ENCODE measurements at places on chromosomes 13 and 19.

GRCh38 chr13:112887151-112887550 lies 81.9 kb upstream of the MCF2L start:
- no peak for DNase-seq

DNA sequence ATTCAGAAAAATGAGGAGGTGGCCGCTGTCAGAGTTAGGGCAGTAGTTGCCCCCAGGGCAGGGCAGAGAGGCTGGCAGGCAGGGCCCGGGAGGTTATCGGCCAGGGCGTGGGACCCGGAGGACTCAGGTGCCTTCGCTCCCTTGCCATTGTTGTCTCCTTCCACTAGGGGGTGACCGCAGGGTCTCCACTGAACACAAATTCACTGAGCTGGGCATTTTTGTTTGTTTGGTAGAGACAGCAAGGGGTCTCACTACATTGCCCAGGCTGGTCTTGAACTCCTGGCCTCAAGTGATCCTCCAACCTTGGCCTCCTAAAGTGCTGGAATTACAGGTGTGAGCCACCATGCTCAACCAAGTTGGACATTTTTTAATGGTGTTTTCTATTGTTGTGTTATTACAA lies 25.1 kb downstream of the CARS2 start:
- DNase-seq = no peak

DNA sequence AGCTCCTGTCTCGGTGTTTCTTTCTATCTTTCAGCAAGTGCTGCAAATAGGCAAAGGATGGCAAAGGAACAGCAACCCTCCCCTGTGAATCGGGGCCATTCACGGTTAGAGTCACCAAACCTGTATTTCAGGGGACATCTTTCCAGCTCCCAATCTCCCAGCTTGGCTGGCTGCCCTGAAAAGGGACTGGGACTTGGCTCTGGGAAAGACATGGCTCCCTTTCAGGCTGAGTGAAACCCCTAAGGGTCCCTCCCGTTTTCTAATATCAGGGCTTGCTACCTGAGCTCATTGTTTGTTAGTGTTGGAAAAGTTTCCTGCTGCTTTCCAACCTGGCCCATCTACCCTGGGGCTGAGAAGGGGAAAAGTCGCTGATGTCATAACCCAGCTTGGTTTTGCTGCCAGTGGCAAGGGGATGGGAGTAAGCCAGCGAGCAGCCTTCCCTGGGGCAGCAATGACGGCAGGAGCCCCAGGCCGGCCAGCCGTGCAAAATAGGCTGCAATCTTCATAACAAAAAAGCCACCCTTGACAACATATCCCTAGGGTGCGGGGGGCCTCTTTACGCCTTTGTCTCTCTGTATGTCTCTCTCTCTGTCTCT lies 29.9 kb downstream of the SERP2 start:
- no peak for DNase-seq

DNA sequence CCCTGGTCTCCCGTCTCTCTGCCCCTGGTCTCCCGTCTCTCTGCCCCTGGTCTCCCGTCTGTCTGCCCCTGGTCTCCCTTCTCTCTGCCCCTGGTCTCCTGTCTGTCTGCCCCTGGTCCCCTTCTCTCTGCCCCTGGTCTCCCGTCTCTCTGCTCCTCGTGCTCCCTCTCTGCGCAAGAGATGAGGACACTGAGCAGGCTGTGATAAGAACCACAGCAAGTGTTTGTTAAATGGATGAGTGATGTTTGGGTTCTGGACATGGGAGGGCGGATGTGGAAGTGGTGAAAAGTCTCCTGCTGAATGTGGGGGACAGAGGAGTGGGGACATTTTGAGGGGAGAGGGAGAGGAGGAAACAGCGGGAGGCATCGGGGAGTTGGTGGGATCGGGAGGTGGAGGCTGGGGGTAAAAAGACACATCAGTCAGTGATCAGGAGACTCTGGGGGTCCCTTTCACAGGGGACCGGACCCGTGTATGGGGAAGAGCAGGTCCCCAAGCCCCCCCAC lies 8.0 kb downstream of the NPAS1 start:
- DNase-seq = no peak

GRCh38 chr13:27969082-27969865 lies at the start of gene CDX2:
CDX2 (minus strand) TSS chr13:27969315; CDS start chr13:27969006, 309 bp downstream.
- DNase-seq = no peak

GRCh38 chr13:49877629-49878218 lies 58.4 kb downstream of the SPRYD7 start:
- DNase-seq = no peak

DNA sequence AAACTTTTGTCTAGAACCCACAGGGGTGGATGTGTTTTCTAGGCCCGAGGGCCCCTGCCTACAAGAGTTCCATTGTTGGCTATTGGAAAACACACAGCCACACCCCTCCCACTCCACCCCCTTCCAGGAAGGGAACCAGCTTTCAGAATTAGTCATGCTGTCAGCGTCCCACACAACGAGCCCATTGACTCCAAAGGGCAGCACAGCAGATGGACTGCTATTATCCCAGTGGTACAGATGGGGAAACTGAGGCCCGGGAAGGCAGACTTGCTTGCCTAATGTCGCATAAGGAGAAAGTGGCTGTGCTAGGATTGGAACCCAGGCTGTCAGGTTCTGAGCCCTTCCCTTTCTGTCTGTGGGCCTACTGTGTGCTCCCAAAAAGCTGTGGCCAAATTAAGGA lies 8.1 kb upstream of the FXYD3 start:
- no peak for DNase-seq

DNA sequence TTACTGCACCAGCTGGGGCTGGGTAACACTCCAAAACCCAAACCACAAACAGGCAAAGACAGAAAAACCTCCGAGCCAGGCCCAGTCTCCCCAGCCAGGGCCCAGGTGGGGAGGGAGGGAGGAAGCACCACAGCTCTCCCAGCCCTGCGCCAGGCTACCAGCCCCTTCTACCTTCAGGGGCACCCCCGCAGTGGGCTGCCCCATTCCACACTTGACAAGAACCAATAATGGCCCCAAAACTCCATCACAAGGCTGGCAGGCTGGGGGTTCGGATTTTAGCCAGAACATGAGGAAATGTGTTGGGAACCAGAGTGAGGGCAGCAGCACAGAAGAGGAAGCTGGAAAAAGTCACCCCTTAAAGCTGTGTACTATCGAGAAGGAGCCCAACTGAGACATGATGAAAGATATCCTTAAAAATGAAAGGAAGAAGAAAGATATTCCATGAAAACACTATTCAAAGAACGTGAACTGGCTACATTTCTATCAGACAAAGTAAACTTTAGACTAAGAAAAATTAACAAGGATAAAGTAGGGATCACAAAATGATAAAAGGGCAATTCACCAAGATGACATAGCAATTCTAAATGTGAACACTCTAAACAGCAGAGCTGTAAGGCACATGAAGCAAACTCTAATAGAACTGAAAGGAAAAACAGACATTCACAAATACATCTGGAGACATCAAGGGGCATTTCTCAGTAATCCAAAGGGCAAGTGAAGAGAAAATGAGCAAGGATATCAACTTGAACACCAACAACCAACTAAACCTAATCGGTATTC lies 12.9 kb downstream of the TUBGCP3 start:
- no peak for DNase-seq

- DNase-seq = no peak
These were observed 784 bp downstream of the BCL3 start for GRCh38 chr19:44749292-44749691.

GRCh38 chr13:47085346-47085745 lies 188.5 kb upstream of the HTR2A start:
- DNase-seq = no peak

- no peak for DNase-seq
These were observed 29.8 kb downstream of the TSHZ3 start for GRCh38 chr19:31319465-31319864.

DNA sequence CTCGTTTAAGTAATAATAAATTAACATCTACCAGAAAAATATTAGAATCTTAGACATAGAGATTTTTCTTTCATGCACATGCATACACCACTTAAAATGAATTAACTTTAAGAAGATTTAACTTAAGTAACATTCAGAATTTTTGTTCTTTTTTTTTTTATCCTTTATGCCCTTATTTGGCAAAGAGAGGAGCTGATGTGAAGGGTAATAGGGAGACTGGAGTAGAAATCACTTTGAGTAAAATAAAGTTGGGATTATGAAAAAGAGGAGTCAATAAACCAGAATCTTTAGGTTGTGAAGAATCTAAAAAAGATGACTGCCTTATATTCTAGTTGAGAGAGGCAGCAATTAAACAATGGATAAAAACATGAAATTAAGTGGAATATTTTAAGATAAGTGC lies 18.8 kb upstream of the MIR17HG start:
- DNase-seq = no peak

DNA sequence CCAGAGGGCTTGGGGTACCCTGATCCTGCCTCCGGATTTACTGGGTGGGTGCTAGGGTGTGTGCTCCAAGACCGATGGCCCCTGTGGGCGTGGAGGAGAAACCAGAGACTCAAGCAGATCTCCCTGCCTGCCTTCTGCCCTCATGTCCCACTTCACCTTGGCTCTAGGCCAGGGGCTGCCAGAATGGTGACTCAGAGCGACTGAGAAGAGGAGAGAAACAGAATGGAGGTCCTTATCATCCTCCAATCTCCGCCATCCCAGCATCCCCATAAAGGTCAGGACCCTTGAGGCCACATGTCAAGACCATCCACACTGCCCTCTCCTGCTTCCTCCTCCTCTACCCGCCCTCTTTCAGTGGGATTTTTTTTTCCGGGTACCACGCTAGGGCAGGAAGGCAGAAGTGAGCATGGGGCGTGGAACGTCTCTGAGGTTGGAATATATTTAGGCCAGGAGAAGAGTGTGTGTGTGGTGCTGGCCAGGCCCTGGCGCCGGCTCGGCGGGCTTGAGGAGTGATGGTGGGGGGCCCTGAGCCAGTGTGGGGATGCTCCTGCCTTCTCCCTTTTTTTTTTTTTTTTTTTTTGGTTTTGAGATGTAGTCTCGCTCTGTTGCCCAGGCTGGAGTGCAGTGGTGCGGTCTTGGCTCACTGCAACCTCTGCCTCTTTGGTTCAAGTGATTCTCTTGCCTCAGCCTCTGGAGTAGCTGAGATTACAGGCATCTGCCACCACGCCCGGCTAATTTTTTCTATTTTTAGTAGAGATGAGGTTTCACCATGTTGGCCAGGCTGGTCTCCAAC lies 22.3 kb downstream of the IER2 start:
- no peak for DNase-seq

Measured in activated gamma-delta T cell (primary cell).